SHP77 (cell line): ENCODE measurements at places on chromosomes 13 and 19.
A peak's percentile ranks its signal among the peaks of the same experiment; 100 is the strongest.

GRCh38 chr13:44395976-44396694 is 22.5 kb downstream of the SERP2 start:
- no peak for DNase-seq

- DNase-seq = peak; percentile 25
Observed at GRCh38 chr19:5038631-5039271, 69.8 kb downstream of the KDM4B start.

DNA sequence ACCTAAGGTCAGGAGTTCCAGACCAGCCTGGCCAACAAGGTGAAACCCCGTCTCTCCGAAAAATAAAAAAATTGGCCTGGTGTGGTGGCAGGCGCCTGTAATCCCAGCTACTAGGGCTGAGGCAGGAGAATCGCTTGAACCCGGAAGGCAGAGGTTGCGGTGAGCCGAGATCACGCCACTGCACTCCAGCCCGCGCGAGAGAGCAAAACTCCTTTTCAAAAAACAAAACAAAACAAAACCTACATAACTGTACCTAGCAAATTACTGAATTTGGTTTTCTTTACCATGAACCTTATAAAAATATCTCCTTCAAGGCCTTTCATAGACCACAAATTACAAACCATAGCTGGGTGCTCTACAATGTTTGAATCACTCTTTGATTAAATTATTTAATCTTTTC is 760 bp downstream of the ZNF91 start:
- DNase-seq = no peak

DNA sequence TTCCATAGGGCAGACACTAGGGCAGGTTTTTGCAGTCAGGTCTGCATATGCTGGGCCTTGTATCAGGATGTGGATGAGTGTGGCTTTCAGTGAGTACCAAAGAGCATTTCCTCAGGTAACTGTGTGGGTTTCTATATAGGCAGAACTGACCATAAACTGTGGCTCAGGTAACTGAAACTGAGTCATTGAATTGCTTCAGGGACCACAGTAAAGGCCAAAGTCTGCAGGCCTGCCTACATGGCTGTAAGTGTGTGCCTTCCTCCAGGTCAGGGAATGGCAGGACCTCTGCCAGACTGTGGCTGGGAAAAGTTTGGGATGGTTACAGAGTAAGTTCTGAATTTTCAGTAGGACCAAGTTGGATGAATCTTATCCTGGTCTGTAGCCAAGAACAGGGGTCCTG is 85.6 kb downstream of the ZNF486 start:
- no peak for DNase-seq

- DNase-seq = peak; percentile 67
Observed at GRCh38 chr13:80577926-80578670, 237.2 kb upstream of the SPRY2 start.

DNA sequence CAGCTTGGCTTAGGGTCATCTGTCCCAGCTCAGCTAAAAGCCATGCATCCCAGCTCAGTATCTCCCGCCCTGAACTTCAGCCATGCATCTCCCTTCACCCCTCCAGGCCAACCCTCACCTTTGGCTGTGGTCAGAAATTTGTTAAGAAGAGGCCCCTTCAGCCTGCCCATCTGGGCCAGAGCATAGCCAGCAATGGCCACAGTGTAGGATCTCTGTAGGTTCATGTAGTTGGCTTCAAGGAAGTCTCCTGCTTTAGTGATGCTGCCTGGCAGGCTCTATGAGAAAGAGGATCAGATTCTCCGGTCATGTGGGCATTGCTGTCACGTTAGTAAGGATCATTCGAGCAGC is 16.6 kb upstream of the TNFSF14 start:
- no peak for DNase-seq

- DNase-seq = no peak
Observed at GRCh38 chr19:32869966-32870573, 503 bp upstream of the SLC7A9 start.

DNA sequence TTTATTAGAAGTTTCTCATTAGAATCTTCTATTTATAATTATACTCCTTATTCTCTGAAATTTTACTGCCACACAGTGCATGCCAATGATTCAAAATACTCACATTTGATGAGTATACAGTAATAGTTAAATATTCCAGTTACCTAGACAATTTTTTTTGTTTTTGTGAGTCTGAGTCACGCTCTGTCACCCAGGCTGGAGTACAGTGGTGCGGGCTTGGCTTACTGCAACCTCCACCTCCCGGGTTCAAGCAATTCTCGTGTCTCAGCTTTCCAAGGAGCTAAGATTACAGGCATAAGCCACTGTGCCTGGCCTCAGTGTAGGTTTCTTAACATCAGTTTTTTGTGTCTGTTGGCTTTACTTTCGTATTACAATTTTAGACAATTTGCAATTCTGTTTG is 87.1 kb downstream of the ZNF486 start:
- DNase-seq = no peak

- DNase-seq = no peak
Observed at GRCh38 chr13:97256343-97256783, 34.2 kb downstream of the MBNL2 start.

GRCh38 chr19:31264041-31264778 is 85.0 kb downstream of the TSHZ3 start:
- DNase-seq = no peak

DNA sequence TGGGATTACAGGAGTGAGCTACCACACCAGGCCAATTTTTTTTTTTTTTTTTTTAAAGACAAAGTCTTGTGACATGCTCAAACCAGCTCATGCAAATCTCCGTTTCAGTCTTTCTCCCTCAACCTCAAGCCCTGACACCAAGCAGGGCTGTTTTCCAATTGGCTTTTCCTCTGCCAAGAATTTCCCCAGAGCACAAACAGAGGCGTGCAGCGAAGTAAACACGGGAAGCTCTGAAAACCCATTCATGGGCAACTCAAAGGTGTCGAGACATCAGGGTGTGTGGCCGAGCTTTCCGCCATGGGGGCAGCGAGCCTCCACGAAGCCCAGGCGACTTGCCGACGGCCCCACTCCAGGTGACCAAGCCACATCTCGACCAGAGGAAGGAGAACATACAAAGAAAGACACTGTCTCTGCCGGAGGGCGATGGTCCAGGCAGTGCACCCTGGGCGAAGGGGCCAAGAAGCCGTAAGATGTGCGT is 70.0 kb downstream of the INSR start:
- no peak for DNase-seq
